ENCODE measurements at places on chromosomes 11 and 22.

DNA sequence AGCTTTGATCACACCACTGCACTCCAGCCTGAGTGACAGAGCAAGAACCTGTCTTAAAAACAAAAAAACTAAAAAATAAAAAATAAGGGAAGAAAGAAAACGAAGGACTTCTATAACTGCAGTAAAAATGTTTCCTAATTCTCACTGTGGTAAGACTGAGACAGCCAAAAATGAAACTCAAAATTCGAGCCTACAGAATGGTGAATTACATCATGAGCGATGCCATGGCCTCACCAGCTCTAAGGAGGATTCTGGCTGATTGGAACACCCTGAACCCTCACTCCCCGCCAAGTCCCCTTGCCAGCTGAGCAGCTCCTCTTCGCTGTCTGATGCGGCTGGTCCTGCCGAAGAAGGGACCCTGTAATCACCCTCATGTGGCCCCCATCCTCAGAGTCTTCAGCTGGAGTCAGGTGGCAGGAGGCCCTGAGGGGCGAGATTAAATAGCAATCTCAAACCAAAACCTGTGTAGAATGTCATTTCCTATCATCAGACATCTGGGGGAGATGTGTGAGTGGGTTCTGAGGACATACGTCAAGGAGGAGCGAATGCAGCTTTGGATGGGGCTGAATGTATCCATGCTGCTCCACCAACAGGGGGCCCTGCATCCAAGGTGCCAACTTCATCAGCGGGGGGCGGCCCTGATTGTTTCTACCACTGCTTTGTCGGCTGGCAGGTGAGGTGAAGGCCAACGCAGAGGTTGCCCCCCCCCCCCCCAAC lies 29.2 kb downstream of the PDGFB start:
- DNase-seq = no peak

DNA sequence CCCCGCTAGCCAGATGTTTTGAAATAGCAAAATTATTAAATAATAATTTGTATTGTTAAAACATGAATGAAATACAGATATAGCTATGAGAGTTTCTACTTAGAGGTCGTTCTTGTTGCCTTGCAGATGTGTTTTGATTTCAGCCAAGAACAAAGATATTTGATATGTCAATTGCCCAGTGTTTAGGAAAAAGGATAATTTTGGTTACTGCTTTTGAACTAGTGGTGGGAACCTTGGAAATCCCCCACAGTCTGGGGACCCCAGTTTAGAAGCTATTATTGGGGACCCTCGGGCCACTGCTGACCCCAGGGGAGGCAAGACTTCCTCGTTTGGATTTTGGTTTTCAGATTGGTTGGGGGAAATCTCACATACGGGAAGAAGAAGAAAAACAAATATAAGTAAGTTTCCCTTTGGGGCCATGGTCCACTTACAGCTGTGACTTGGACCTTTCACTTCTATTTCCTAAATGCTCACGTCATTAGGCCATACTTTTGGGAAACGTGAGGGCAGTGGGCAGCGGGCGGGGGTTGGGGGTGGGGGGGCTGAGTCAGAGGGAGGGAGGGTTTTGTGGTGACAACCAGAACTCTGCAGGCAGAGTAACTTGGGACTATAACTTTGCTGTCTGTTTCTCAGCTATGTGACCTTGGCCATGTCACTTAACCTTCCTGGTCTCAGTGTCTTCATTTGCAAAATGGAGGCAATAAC lies 37.0 kb downstream of the LDLRAD3 start:
- no peak for DNase-seq

DNA sequence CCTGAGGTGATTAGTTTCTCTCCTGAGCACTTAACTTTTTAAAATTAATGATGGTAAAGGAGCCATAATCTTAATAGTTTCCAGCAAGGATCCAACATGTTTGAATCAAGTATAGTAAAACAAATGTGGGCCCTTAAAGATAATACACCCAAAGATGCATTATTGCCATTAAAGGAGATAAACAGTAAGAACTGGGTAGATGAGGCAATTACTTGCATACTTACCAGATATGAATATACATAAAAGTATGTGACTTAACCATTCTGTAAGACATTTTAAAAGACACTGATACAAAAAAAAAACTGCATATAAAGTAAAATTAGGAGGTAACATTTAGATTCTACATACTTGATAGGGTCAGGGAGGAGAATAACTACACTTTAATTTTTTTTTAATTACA lies 48.2 kb downstream of the CADM1 start:
- no peak for DNase-seq

DNA sequence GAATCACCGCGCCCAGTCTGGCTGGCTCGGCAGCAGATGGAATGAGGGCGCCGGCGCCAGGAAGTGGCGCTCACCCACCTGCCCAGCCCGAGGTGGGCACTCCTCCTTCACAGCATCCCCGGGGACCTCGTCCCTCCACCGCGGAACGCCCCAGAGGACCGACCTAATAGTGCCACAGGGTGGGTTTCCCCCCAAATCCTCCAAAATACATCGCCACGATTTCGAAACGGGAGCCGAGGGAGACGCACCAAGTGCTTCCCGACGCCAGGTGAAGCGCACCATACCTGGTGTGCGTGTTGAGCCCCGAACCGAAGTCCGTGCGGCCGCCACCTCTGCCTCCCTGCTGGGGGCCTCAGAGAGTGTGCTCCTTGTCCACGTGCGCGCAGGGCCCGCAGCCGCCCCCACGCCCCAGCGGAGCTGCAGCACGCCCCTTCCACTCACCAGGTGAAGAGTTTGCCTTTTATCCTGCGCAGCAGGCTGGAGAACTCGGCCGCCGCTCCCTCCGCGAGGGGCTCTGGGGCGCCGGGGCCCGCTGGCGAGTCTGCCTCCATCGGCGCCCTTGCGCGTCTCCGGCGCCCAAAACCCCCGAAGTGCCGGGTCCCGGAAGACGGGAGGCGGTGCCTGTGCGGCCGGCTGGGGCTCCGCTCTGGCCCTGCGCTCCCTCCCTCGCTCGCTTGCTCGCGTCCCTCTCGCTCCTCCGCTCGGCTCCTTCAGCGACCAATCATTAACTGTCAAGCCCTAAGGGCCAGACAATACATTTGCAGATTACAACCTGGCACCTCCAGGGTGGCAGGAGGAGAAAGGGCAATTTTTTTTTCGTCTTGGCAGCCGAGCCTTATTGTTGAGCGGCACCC lies at the start of gene SLC35F2:
SLC35F2 (minus strand) TSS at position 571 of the 854 bp plus-strand sequence; CDS start at position 551, 20 bp downstream.
- peak; percentile 65 for DNase-seq

- DNase-seq = no peak
Measured at GRCh38 chr11:76699451-76700091, 29.0 kb upstream of the LRRC32 start.

DNA sequence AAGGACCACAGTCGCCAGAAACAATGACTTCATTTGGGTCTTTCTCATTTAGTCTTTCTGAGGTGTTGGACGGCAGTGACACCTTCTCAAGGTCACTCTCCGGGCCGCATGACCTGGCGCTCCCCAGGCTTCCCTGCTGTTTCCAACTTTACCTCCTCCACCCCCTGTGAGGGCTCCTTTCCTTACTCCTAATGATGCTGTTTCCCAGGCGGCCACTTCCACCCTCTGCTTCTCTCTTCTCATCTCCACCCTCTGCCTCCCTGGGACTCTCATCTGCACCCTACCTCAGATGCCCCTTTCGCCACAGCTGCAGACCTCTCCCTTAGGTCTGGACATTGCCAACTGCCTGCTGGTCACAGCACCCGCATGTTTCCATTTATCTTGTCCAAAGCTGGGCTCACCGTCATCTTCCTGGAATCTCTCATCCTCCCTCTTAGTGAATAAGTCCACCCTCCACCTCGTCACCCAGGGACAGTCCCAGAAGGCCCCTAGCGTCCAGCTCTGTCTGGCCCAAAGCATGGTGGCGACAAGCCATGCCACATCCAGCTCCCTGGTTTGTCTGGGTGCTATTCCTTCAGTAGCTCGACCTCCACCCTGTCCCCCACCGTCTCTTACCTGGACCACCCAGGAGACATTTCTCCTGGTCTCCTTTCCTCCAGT lies 113.8 kb downstream of the BUD13 start:
- no peak for DNase-seq

- DNase-seq = peak; percentile 23
Measured at GRCh38 chr11:69337211-69337721, 43.3 kb downstream of the MYEOV start.

DNA sequence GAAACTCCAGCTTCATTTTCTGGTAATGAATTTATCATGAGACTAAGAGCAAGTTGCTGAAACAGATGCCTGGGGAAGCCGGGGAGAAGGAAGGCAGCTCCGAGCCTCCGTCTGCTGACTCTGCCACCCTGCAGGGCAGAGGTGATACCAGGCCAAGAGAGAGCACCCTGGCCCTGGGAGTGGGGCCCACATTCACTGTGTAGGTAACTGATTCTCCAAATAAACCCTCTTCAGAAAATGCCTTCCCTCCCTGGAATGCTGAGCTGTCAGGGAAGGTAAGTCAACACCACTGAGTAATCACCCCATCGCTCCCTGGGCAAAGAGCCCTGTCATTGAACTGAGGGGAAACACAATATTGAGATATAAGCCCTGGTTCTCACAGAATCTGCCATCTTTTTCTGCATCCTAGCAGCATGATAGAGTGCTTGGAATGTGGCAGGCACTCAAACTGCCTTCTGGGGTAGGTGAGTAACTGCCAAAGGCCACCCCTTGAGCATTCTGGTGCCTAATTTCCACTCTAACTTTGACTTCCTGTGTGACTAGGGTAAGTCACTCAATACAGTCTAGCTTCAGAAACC lies 147.6 kb downstream of the SPATA19 start:
- no peak for DNase-seq

DNA sequence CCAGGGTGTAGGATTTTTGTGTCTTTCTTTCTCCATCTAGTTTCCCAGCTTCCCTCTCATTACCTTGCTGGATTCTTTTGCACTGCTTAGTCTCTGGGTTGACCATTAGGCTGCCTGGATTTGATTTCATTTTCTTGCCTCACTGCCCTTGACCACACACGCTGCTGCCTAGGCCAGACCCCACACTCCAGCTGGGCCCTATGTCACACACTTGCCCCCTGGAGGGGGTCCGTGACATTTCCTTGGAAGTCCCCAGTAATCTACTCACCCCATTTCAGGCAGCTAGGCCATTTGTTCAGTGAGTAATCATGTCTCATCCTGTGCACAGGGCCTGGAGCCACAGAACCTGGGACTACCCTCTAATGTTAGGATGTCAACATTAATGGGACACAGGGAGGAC lies 81.9 kb upstream of the SPON1 start:
- DNase-seq = no peak

DNA sequence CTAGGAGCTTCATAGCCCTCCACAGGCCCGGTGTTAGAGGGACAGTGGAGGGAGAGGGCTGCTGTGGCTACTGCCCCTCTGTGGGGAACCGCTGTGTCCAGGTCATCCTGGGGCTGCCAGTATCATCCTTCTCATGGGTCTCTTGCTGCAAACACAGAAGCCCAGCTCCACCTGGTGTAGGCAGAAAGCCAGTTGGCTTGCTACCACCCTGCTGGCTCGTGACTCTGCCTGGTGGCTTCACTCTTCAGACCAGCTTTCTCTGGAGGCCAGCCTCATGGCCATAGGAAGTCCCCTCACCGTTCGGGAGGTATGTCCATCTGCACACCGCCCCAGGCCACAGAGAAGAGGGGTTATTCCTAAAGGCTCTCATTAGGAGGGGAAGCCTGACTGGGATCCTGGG lies 19.4 kb upstream of the SUSD2 start:
- no peak for DNase-seq

GRCh38 chr22:25838960-25839741 lies 97.2 kb downstream of the MYO18B start:
- DNase-seq = no peak

DNA sequence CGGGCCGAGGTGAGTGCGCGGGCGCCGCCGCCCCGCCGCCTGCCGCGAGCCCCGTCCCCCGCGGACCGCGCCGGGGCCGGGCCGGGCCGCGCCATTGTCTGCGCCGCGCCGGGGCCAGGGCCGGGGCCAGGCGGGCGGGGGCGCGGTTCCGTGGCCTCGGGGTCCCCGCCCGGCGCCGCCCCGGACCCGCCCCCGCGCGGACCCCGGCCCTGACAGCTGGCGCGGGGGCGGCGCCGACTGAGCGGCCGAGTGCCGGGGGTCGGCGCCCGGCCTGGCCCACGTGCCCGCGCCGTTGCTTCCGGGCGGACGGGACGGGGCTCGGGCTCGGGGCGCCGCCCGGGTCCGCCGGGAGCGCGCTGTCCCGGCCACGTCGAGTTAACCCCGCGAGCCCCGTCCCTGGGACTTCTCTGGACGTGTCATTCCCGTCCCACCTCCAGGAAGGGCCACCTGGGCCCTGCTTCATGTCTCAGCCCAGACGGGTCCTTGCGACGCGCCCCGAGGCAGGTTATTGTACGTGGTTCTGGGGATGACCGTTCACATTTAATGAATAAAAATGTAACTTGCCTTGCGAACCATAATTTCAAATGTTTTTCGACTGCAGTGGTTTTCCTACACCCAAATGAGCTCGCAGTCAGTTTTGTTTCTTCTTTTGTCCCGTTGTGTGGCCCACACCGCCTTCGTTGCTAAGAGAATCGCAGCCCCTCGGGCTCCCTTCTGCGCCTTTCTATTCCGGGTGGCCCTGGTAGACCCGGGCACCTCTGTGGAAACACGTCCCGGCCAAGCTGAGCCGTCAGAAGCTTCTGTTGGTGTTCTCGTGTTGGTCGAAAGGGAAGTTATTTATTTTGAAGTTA lies 562 bp downstream of the ZBED4 start:
- no peak for DNase-seq

- DNase-seq = no peak
Measured at GRCh38 chr11:34185926-34186841, 80.8 kb downstream of the NAT10 start.

GRCh38 chr11:83194281-83195142 lies 1.0 kb downstream of the ANKRD42 start:
- DNase-seq = peak; percentile 25

- DNase-seq = no peak
Measured at GRCh38 chr11:57588046-57588710, 9.3 kb upstream of the SERPING1 start.

GRCh38 chr11:82854242-82854641 lies 46.0 kb downstream of the PRCP start:
- no peak for DNase-seq

GRCh38 chr11:36407356-36407755 lies 102.7 kb downstream of the TRAF6 start:
- no peak for DNase-seq

DNA sequence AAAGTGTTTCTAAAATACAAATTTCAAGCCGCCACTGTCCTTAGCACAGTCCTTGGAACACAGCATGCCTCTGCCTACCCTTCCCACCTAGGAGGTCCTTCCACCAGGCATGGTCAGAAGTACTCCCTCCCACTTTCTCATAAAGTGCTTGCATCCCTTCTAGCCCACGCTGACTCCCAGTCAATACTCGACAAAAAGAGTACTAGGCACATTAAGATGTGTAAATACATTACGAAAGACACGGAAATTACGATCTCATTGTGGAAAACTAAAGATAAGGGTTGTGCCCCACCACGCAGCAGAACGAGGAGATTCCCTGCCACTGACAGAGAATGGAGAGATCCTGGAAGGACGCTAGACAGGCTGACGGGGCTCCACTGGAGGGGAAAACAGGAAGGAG lies 13.5 kb downstream of the CHKA start:
- no peak for DNase-seq
